Cardiac septum (tissue), 1 donor: ENCODE measurements at places on chromosomes 2 and 18. TPM values are rescaled to one million over a fixed set of nuclear protein-coding genes. Genes with fewer than 3 reads are reported as not detected.

Gene TMEFF2
- not detected for total RNA-seq

- DNase-seq = no peak
These were observed 84.9 kb upstream of the GLS start for GRCh38 chr2:190795686-190796085.

- DNase-seq = no peak
These were observed 41.7 kb downstream of the SH3BP4 start for GRCh38 chr2:234993541-234993981.

DNA sequence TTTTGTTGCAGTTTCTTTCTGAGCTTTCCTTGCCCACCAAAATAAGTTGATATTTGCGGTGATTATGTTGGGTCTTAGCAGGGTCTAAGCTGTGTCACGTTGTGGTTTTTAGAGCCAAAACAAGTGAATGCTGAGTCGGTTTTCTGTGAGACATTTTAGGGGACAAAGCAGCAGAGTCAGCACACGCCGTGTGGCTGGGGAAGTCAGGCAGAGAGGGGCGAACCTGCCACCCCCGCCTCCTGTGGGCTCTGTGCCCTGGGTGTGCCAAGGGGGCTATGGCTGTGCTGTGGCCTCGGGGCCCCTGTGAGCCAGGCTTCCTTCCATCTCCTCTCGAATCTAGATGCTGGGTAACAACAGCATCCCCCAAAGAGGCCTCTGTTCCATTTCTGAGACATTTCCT, 30.8 kb upstream of the TMEM87B start:
- no peak for DNase-seq

DNA sequence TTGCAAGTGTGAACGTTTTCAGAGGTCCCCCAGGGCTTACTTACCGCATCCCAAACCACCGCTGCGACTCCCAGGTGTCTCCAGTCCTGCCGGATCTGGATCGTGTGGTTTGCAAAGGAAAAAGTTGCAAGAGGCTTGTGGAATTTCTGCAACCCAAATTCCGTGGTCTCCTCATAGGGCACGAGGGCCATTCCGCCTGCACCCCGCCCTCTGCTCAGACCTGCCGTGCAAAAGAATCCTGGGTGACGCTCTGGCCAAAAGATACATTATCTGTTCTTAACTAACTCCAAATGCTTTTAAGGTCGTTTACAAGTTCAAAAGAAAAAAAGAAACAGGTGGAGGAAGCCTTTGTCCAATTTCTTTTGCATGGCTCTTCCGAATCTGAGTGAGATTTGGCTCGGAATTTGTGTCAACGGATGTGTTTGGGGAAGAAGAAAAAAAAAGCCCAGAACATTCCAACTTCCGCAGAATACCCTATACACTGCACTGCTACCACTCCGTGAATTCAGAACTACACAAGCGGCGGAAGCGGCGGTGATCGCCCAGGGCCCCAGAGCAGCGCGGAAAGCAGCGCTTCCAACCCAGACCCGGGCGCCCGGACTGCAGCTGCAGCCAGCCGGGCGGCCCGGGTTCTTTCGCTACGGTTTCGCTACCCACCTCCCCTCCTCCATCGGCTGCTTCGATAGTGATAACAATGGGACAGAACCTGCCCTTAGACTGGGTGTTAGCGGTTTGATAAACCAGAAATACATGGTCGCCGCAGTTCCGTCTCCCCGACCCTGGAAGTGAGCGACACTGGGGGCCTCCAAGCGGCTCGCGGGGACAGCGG, 795 bp downstream of the METTL21A start:
- DNase-seq = peak; percentile 83
